AG08396 (cell line): ENCODE measurements at places on chromosomes 5 and 9.

- no peak for DNase-seq
These were observed 244.3 kb downstream of the CSNK1G3 start for GRCh38 chr5:123756318-123756665.

DNA sequence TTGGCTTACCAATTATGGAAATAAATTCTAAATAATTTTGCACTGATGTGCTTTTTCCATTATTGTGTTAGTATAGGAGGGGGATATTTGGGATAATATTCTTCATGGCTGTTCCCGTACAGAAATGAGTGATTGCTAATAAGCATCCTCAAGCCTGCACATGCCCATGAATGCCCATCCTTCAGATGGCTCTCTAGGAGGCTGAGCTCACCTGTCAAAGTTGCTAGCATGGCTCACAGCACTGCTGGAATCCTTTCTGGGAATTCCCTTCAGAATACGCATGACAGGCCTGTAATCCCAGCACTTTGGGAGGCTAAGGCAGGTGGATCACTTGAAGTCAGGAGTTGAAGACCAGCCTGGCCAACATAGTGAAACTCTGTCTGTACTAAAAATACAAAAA lies 124.1 kb downstream of the NXNL2 start:
- DNase-seq: no peak

DNA sequence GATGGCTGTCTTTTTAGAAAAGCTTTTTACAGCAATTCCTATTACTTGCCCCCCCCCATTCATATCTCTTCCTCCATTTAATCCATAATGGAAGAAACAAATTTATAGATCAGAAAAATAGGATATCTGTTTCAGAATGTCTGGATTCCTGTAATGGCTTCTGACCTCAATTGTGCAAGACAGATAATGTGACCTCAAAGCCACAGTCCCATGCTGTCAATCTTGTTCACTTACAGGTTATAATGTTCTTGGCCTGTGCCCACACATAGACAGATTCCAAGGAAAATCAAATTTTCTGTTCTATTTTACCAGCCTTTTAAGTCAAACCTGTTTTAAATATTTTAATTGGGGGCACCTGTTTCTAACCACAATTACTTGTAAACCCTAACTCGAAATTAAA lies 143.4 kb downstream of the ENTREP1 start:
- DNase-seq: no peak

DNA sequence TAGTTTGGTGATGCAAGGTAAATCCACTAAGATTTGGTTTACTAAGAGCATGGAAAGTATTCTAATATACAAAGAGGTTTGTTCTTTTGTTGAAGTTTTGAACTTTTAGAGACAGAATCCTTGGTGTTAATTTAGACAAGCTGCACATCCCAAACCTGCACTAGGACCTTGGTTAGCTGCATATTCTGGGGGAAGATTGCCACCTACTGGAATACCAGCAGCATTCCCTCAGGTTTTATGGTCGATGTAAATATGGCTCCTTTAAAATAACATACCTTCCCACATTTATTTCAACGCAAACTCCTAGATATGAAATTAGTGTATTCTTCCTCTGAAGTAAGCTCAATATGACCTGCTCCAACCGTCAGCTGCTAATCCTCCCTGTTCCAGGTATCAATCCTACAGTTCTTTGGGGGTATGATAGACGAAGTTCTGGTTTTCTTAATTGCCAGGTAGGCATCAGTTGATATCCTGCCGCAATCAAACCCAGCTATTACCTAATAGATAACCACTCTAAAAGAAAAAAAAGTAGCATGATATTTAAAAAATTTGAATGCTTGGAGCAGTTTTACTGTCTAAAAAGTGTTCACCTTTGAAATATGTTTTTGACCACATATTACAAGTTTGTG lies 624.1 kb downstream of the ISL1 start:
- peak; percentile 2 for DNase-seq

DNA sequence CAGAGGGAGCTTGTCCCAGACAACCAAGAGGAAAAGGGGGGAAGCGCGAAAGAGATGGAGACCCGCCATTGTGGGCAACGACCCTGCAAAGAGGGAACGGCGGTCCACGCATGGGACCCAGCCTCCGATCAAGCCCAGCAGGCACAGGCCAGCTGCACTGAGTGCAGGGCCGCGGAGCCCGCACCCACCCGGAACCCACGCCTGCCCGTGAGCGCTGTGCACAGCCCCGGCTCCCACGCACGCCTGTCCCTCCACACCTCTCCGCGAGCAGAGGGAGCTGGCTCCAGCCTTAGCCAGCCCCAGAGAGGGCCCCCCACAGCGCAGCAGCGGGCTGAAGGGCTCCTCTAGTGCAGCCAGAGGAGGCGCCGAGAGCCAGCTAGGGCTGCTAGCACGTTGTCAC lies 416.5 kb downstream of the DMRTA1 start:
- DNase-seq: no peak

GRCh38 chr9:36623280-36623679 lies 50.6 kb downstream of the MELK start:
- peak; percentile 20 for DNase-seq

DNA sequence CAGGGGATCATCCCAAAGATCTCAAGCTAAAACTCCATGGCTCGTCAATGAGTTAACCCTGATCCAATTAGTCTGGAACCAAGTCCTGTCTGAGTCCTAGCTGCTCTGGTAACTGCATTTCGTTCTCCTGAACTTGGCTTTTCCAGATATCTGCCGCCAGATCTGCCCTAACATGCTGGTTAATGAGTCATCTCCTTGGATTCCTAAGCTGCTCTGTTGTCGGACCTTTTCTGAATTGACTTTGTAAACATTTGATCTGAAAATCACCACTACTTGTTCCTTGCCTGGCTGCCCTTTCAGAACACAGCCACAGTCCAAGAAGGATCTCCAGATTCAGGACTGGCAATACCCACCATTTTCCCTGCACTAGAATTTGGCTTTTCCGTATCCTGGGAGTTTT lies 473.0 kb downstream of the ZSWIM6 start:
- DNase-seq: peak; percentile 64

- no peak for DNase-seq
These were observed 497.0 kb upstream of the TUSC1 start for GRCh38 chr9:26175264-26175663.

DNA sequence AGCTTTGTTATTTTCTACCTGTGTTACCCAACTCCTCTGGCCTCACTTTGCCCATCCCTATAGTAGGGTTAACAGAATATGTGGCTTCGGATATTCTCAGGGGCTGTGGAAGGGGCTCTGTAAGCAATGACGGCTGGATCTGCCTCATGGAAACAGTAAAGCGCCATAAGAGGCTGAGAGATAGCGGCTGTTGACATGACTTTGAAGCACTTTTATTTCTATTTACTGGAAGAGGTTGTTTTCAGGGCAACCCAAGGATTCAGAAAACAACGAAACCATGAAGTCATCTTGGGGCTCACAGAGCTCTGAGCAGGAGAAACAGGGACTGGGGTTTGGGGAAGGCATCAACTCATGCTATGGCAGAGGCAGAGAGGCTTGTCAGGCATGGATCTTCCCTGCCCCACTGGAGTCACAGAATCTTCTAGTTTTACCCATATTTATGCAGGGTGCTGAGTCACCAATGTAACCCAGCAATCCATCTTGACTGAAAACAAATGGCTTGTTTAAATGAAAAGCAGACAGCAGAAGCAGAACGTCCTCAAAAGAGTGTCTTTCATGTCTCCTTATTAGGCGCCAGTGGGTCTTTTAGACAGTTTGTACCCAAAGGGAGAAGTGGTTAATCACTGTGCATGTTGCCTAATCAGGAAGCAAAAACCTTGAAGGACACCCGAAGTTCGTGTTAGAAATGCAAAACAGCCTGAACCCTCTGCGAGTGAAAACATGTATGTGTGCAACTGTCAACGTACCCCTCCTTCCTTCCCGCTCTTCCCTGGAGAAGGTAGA lies 113.0 kb downstream of the COL23A1 start:
- no peak for DNase-seq

DNA sequence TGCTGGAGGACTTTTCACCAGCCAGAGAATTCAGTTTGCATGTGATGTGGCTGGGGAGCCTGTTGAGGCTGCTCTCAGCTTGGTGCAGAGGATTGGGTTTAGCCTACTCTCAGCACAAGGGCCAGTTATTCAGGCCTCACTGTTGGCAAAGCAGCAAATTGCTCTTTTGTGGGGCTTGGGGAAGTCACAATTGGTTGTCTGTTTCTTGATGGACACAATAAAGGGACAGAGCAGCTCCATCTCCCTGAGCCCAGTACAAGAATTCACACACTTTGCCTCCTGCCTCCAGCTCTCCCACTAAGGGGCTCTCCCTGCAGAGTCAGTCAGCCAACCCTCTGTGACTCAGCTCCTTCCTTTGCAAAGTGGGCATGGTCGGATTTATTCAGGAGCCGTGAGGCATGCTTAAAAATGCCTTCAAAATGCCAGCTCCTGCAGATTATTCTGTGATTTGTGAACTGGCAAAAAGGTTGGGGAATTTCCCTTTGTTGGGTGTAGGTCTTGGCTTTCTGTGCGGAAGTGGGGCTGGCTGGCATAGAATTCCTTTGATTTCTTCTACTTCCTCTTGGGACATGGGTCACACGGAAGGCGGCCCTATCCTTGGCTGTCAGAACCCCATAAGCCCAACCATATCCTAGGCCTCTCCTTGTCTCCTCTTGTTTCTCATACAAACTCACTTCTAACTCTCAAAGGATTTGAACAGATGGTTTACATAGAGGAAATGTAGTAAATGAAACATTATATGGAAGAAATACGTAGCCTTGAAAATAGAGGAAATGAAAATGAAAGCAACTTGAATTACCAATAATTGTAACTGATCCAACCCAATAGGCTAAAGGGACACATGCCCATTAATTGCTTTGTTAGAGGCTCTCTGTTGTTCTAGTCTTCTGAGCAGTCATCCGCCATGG lies 118.7 kb upstream of the CD180 start:
- peak; percentile 36 for DNase-seq

DNA sequence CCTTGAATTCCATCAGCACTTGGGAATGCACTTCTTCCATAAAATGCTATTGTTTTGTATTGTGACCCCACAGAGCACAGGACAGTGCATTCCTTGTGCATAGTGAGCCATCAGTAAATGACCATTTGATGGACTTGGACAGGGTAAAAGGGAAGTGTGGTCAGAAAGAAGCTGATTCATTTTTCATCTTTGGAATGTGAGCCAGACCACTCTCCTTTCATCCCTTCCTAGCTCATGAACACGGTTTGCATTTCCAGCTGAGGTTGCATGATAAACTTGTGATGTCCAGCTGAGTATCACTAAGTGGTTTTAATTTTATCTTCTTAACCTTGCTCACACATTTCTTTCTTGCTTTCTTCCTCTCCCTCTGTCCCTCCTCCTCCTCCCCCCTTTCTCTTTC lies 101.3 kb downstream of the NUDT12 start:
- peak; percentile 18 for DNase-seq

DNA sequence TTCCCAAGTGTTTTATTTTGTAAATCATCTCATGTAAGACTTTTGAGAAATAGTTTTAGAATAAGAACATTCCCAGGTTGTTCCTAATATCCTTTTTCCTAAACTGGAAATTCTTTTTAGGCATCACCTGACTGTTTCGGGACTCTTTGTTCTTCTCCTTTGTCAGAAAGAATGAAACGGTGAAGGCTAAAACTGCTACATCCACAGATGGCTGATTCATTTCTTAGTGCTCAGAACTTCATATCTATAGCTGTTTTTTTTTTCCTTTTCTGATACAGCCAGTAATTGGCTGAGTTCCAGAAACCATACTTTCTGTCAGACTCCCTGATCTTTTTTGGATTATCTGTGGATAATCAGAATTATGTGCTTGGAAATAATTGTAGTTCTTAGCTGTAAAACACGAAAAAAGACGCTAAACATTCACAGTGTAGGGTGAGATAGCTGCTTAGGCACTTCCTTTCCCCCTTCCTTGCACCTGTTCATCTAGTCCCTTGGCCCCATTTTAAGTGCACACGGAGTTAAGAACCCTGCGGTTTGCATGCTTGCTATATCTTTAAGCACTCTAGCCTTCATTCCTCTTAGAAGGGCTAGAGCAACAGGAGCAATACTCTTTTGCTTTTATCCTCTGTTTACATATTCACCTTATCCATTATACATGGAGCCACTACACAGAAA lies 283.9 kb downstream of the PJA2 start:
- DNase-seq: no peak

GRCh38 chr5:154849264-154849785 lies 1.1 kb downstream of the FAXDC2 start:
- DNase-seq: no peak

- no peak for DNase-seq
These were observed 88.9 kb upstream of the TYRP1 start for GRCh38 chr9:12604164-12604821.

GRCh38 chr5:57626703-57627102 lies 144.1 kb upstream of the ACTBL2 start:
- no peak for DNase-seq

DNA sequence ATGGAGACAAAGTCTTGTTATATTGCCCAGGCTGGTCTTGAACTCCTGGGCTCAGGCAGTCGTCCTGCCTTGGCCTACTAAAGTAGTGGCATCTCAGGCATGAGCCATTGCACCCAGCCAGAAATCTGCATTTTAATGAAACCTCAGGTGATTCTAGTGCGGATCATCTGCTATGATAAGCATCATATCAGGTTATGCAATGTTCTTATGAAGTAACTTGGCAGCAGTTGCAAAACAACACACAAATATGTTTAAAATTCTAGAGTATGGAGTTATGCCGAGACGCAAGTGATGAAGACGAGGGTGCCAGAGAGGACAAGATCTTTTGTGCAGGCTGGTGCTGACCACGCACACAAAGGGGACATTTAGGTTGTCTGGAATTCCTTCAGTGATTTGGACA lies 153.2 kb upstream of the MEF2C start:
- DNase-seq: no peak

GRCh38 chr5:143142596-143143435 lies 260.7 kb downstream of the NR3C1 start:
- DNase-seq: no peak

GRCh38 chr9:134455934-134456755 lies 129.9 kb downstream of the RXRA start:
- peak; percentile 94 for DNase-seq

GRCh38 chr9:71675105-71675856 lies 93.0 kb downstream of the CEMIP2 start:
- no peak for DNase-seq

DNA sequence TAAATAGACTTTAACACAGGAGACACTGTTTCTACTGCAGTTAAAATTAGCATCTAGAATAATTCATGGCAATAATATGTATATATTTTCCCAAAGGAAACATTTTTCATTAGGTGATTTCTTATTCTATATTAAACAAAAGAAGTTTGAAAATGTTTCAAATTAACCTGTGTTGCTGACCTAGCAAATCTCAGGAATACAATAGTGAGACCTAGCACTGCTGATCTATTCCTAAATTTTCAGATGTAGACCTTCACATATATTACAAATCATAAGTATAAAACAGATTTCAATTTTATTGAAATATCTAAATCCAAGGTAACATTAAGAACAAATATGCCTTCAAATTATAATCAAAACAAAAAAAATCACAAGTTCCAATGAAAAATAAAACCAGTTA lies 15.1 kb downstream of the LMBRD2 start:
- no peak for DNase-seq

DNA sequence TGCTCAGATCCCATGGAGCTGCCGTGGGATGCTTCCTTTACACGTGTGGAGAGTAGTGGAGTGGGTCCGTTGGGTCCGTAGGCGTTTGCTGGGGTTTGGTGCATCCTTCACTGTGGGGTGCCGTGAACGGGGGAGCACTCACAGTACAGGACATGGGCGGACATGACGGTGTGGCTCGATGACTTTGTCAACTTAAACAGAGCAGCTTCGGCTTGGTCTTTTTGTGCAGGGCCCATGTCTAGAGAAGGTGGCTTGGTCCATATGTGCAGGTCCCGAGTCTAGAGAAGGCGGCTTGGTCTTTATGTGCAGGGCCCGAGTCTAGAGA lies 26.4 kb upstream of the EXOC3 start:
- DNase-seq: no peak

- no peak for DNase-seq
These were observed 625.5 kb downstream of the CHSY3 start for GRCh38 chr5:130529511-130530485.

- DNase-seq: peak; percentile 51
These were observed 9.9 kb downstream of the LEAP2 start for GRCh38 chr5:132883261-132883834.
